ENCODE measurements at places on chromosomes 3 and 15. TPM values are rescaled to one million over a fixed set of nuclear protein-coding genes. Genes with fewer than 3 reads are reported as not detected.

The IQCF2 gene
- polyA plus RNA-seq, result not detected

The RPL15 gene
- polyA plus RNA-seq, result 1,699 TPM

The A4GNT gene
- polyA plus RNA-seq, result 0.15 TPM

The KIAA1143 gene
- 32.8 TPM for polyA plus RNA-seq

Data from spinal cord (tissue), 10 donors.